Stomach (tissue), 19 donors: ENCODE measurements at places on chromosomes 13 and 19.

DNA sequence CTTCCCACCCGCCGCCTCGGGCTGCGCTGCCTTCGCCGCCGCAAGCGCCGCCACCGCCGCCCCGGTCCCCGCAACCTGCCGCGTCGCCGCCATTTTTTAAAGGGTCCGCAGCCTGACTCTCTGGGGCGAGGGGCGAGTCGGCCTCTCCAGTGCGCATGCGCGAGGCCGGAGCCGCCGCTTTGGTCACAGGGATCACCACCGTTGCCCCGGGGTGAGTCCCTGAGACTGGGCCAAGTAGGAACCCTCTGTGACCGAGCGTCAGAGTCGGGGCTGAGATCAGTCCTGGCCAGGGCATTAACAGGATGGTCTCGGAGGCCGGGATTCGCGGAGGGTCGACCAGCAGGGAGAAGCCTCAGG is 42.6 kb downstream of the ZNF146 start:
- H3K4me1 ChIP-seq, result peaks cover 6% of the 10 kb centered on the region
- H3K36me3 ChIP-seq, result no peaks in the 10 kb centered on the region
- H3K27ac ChIP-seq, result no peak overlapping the region
- no peaks in the 10 kb centered on the region for H3K27me3 ChIP-seq

GRCh38 chr13:62292714-62293480 is 877.2 kb upstream of the PCDH20 start:
- no peaks in the 10 kb centered on the region for H3K27me3 ChIP-seq
- no peak overlapping the region for H3K27ac ChIP-seq
- DNase-seq, result no peak
- H3K36me3 ChIP-seq, result no peaks in the 10 kb centered on the region
- no peaks in the 10 kb centered on the region for H3K4me1 ChIP-seq

- peak overlapping the region; percentile 70 for H3K4me3 ChIP-seq
- H3K4me1 ChIP-seq, result peaks cover 17% of the 10 kb centered on the region
- no peaks in the 10 kb centered on the region for H3K27me3 ChIP-seq
- H3K36me3 ChIP-seq, result peaks cover 8% of the 10 kb centered on the region
Observed at GRCh38 chr19:19866611-19867248, 1.0 kb downstream of the ZNF253 start.

GRCh38 chr13:80093888-80094287 is 247.0 kb downstream of the SPRY2 start:
- no peak overlapping the region for H3K27ac ChIP-seq
- no peaks in the 10 kb centered on the region for H3K27me3 ChIP-seq
- H3K36me3 ChIP-seq, result no peaks in the 10 kb centered on the region
- H3K4me3 ChIP-seq, result no peak overlapping the region

DNA sequence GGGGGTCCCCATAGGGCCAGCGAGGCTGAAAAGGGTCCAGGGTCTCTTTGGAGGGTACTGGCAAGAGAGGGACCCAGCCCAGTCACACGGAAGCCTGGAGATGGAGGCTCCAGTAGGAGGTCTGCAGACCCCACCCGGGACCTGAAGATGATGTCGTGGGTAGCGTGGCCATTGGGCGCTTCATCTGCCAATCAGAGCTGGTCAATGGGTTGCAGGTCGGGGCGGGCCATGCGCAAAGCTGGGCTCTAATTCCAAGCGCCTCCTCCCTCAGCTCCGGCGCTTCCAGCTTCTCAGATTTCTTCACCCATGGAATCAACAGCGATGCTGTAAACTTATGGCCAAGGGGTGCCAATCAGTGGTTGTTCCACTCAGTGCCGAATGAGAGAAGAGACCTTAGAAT is 10.9 kb downstream of the SIGLEC12 start:
- no peak for DNase-seq
- H3K4me1 ChIP-seq, result no peaks in the 10 kb centered on the region
- H3K27ac ChIP-seq, result no peak overlapping the region
- H3K36me3 ChIP-seq, result no peaks in the 10 kb centered on the region
- peaks cover 6% of the 10 kb centered on the region for H3K27me3 ChIP-seq
- no peak overlapping the region for H3K4me3 ChIP-seq
